T-cell (primary cell): ENCODE measurements at places on chromosomes 1 and 21.

DNA sequence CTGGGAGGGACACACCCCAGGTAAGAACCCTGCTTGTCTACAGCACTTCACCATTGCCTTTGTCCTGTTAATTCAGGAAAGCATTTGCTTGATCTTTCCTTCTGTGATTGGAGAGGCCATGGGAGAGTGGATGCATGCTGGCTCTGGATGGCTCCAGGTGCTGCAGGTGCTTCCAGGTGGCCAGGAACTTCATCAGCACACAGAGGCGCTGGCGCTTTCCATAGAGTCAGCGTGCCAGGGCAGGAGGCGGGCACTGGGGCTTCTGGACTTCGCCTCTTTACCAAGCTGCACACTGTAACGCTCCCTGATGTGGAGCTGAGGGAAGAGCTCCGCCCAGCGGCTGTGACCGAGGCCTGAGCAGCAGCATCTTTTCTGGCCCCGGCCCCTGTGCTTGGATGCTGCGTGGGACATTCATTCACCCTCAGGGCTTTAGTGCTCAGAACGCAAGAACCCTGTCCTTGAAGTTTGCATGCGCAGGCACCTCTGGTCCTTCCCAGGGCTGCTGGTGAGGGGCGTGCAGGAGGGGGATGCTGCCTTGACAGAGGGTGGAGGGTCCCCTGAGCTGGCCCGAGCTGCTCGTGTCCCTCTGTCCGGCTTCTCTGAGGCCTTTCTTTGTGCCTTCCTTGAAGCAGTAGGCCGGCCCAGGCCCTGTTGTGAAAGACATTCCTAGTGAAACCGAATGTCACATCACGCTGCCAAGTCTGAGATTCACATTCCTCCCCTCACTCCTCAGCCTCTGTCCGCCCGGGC is 1.6 kb upstream of the MX2 start:
- no peak for DNase-seq
- peak overlapping the region; percentile 99 for H3K27ac ChIP-seq
- peaks cover 17% of the 10 kb centered on the region for H3K4me1 ChIP-seq
- H3K36me3 ChIP-seq = no peaks in the 10 kb centered on the region

GRCh38 chr21:35963920-35964451 is 96.3 kb downstream of the SETD4 start:
- H3K4me1 ChIP-seq = no peaks in the 10 kb centered on the region
- no peak overlapping the region for H3K4me3 ChIP-seq
- no peaks in the 10 kb centered on the region for H3K27me3 ChIP-seq
- no peaks in the 10 kb centered on the region for H3K36me3 ChIP-seq
- DNase-seq = no peak

- H3K4me1 ChIP-seq = no peaks in the 10 kb centered on the region
- H3K27ac ChIP-seq = no peak overlapping the region
- no peaks in the 10 kb centered on the region for H3K27me3 ChIP-seq
- H3K4me3 ChIP-seq = no peak overlapping the region
These were observed 99.9 kb downstream of the OSBPL9 start for GRCh38 chr1:51716746-51717145.

- H3K27ac ChIP-seq = no peak overlapping the region
- no peaks in the 10 kb centered on the region for H3K36me3 ChIP-seq
- peaks cover 9% of the 10 kb centered on the region for H3K4me1 ChIP-seq
- DNase-seq = no peak
These were observed 2.6 kb upstream of the LDLRAP1 start for GRCh38 chr1:25540750-25541342.

GRCh38 chr1:201322653-201323510 is 39.6 kb downstream of the PKP1 start:
- H3K4me3 ChIP-seq = no peak overlapping the region
- H3K4me1 ChIP-seq = no peaks in the 10 kb centered on the region
- H3K27me3 ChIP-seq = no peaks in the 10 kb centered on the region
- no peak overlapping the region for H3K27ac ChIP-seq
- no peaks in the 10 kb centered on the region for H3K36me3 ChIP-seq

DNA sequence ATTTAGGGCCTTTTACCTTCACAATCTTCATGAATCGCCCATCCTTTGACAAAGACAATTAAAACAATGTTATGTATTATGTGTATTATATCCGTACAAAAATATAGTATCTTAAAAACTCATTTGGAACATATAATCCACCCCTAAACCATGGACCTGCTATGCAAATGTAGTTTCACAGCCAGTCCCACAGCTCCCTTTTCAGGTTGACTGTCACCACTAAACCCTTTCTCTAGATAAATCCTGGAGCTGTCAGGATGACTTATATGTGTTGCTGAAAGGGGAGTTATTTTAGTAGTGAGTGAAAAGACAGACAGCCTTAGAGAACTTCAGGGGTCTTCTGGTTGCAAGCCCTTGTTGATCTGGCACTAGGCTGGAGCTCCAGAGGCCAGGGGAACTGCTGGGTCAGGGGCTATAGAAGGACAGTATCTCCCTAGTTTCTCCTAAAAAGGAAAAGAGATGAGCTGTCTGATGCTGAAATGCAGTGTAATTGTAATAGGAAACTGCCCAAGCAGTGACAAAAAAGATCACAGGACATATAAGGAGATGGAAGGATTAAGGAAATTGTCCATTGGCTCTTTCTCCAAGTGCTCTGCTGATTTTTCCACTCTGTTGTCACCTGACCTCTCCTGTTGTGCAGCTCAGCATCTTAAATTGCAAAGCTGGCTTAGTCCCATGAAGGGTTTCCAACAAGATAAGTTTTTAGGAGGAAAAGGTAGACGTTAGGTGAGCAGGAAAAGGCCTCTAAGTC is 127.7 kb downstream of the S1PR1 start:
- no peak for DNase-seq
- no peaks in the 10 kb centered on the region for H3K4me1 ChIP-seq
- H3K27ac ChIP-seq = no peak overlapping the region
- H3K36me3 ChIP-seq = no peaks in the 10 kb centered on the region

- DNase-seq = no peak
- H3K27me3 ChIP-seq = peaks cover 10% of the 10 kb centered on the region
These were observed at the start of gene SNX7 for GRCh38 chr1:98661544-98662355. TSS of gene SNX7 (plus strand) at chr1:98661721. CDS start at chr1:98661732, 11 bp downstream.

DNA sequence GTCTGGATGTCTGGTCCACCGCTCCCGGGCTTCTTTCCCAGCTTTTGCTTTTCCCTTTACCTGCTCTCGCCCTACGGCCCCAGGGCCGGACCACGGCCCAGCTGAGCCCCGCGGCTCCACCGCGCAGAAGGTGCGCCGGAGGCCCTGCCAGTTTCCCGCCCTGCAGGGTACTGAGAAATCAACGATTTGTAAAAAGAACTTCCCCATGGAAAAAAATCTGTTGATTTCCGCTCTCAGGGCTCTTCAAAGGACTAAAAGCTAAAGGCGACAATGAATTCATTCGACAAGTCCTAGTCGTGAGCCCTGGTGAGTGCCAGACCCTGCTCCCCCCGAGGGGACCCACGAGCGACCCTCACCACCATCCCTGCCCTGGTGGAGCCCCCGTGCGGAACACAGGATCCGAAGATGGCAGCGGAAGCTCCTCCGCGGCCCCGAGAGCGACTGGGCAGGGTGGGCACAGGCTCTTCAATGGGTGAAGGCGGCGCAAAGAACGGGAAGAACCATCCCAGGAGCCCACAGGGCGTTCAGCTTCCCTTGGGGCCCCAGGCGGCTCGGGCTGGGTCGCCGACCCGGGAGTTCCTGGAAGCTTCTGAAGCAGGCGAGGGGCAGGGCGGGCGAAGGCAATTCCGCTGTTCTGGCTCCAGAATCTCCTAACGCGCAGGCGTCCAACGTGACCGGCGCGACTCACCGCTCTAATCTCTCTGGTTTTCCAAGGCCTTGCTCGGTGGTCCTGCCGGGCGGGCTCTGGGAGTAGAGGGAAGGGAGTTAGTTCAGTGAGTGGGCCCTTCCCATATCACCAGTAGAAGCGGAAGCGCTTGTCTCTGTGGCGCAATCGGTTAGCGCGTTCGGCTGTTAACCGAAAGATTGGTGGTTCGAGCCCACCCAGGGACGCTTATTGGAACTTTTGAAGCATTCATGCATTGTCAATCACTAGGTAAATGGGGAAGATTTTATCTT is 6.6 kb upstream of the RNU1-2 start:
- peak overlapping the region; percentile 64 for H3K4me3 ChIP-seq
- DNase-seq = peak; percentile 61
- peaks cover 3% of the 10 kb centered on the region for H3K27me3 ChIP-seq
- H3K27ac ChIP-seq = peak overlapping the region; percentile 61
- peaks cover 8% of the 10 kb centered on the region for H3K4me1 ChIP-seq
- no peaks in the 10 kb centered on the region for H3K36me3 ChIP-seq

- DNase-seq = no peak
- H3K27ac ChIP-seq = no peak overlapping the region
- no peaks in the 10 kb centered on the region for H3K4me1 ChIP-seq
- H3K4me3 ChIP-seq = no peak overlapping the region
These were observed 182.9 kb downstream of the PRDM16 start for GRCh38 chr1:3251807-3252428.

DNA sequence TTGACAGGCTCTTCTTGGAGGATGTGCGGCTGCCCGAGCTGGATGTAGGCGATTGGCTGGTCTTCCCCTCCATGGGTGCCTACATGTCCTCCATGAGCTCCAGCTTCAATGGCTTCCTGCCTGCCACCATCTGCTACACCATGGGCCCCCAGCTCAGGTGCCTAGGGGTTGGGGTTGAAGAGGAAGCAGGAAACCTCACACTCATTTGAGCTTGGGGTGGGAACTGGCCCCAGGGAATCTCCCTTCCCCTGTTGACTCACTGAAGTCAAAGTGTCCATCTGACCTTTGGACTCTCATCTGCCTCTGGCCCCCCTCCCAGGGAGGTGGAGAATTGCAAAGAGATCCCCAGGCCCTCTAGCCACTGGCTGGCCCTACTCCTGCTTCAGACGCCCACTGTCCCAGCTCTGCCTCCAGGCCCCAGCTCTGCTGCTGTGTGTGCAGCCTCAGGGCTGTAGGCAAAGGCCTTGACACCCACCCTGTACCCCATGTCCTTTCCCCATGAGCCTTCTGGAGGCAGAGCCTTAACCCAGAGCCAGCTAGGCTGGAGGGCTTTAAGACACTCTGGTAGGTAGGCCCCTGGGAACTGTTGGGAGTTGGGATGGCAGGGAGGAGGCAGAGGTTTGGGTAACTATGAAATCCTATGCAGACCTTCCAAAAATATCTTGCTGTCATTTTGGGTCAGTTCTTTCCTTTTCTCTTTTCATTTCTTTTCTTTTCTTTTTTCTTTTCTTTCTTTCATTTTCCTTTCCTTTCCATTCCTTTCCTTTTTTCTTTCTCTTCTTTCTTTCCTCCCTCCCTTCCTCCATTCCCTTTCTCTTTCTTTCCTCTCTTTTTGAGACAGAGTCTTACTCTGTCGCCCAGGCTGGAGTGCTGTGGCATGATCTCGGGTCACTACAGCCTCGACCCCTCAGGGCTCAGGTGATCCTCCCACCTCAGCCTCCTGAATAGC is 66.9 kb upstream of the TINAGL1 start:
- H3K4me1 ChIP-seq = peaks cover 9% of the 10 kb centered on the region
- H3K4me3 ChIP-seq = no peak overlapping the region
- H3K27ac ChIP-seq = no peak overlapping the region
- H3K27me3 ChIP-seq = no peaks in the 10 kb centered on the region
- no peak for DNase-seq
- H3K36me3 ChIP-seq = no peaks in the 10 kb centered on the region

DNA sequence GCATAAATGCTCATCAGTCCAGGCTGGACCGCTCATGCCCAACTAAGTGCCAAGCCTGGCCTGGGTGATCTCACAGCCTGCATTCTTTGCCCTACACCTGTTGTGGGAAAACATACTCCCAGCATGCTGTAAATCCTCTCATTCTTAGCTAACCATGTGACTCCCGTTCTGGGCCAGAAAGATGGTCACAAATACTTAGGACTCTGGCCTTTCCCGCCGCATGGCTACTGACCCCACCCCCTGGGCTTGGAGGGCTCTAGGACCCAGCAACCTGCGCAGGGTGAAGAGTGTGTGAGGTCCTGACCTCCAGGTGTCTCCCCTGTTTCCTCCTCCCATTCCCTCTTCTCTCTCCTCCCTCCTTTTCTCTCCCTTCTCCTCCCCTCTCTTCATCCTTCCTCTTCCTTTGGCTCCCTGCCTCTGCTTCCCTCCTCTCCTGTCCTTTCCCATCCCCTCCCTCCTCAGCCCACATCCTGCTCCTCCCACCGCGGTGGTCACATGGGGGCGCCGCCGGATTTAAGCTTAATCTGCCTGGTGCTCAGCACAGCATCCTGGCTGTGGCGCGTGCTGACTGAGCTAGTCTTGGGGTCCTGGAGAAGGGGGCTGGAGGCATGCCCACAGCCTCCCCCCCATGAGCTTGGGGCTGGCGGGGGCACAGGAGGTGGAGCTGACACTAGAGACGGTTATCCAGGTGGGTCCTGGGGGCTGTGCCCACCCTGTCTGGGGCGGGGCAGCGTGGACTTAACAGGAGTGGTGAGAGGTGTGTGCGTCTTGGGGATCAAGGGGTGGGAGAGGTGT is at the start of gene CROCC:
CROCC (plus strand) TSS at position 541 of the 795 bp plus-strand sequence; CDS start at position 629, 88 bp downstream.
- H3K36me3 ChIP-seq = no peaks in the 10 kb centered on the region
- H3K4me1 ChIP-seq = peaks cover 18% of the 10 kb centered on the region
- DNase-seq = peak; percentile 37
- peak within 1 kb of the TSS; percentile 13 for H3K4me3 ChIP-seq
- no peak within 1 kb of the TSS for H3K27ac ChIP-seq

DNA sequence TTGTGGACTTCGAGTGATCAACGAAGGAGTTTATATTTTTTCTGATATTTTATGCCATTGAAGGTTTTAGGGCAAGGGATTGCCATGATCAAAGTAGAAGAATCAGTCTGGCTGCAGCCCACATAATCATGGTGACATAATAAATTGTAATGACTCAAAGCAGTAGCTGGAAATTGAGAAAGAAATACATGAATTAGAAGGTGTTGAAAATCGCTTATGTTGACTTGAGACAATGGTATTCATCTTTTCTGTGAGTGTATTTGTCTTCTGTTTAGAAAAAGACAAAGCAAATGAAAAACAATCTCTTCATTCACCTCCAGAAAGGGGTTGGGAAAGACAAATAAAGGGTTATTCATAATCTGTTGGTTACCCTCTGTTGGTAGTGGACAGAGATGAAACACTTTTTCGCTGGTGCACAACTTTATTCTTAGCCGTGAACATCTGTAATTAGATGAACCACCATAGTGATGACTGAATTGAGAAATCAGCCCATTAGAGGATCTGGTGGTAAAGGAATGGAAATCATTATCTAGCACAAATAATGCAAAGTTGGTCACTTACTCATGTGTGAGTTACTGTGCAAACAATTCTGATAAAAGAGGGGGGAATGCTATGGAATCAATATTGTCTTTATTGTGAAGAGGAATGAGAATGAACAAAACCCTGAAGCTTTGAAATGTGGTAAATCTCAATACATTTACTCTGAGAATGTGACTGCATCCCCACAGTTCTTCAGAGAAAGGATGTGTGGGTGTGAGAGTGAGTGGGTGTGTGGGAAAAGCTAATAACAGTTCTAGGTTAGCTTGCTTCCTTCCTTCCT is 121.8 kb downstream of the NTNG1 start:
- no peak overlapping the region for H3K4me3 ChIP-seq
- H3K36me3 ChIP-seq = no peaks in the 10 kb centered on the region
- DNase-seq = no peak

DNA sequence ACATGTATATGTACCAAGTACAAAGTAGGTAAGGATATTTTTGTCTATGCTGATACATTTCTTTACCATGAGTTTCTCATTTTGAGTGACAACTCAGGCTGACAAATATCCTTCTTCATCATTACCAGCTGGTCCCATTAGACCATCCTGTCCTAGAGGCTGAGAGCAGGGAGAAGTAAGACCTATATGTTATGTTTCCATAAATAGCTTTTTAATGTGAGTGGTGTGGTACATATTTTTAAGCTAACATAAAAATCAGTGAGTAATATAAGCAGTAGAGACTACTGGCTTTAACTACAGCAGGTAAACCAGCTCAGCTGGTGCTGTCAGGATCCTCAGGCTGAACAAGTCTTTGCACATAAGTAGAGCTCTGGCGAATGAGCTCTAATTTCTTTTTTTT is 62.4 kb downstream of the CLEC20A start:
- H3K4me3 ChIP-seq = no peak overlapping the region
- no peaks in the 10 kb centered on the region for H3K36me3 ChIP-seq
- H3K27ac ChIP-seq = no peak overlapping the region
- no peaks in the 10 kb centered on the region for H3K27me3 ChIP-seq
